ENCODE measurements at places on chromosomes 4 and X.
A peak's percentile ranks its signal among the peaks of the same experiment; 100 is the strongest.

GRCh38 chrX:132712350-132712749 is 223.5 kb upstream of the MBNL3 start:
- H3K36me3 ChIP-seq = no peaks in the 10 kb centered on the region
- H3K27ac ChIP-seq = no peak overlapping the region
- no peaks in the 10 kb centered on the region for H3K4me1 ChIP-seq

DNA sequence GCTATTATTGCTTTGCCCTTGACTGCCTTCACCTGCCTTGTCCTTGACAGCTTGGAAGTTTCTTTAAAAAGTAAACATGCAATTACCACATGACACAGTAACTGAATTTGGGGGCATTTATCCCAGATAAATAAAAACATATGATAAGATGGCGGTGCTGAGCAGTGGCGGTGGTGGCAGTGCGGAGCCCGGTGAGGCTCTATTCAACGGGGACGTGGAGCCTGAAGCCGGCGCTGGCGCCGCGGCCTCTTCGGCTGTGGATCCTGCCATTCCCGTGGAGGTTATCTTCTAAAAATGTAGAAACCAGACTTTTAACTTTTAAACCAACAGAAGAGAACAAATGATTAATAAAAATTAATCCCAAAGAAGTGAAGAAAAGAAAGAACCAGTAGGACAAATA is 59.7 kb upstream of the ZDHHC15 start:
- H3K4me1 ChIP-seq = no peaks in the 10 kb centered on the region
- no peaks in the 10 kb centered on the region for H3K27me3 ChIP-seq

- DNase-seq = no peak
- no peak overlapping the region for H3K27ac ChIP-seq
- no peaks in the 10 kb centered on the region for H3K27me3 ChIP-seq
- no peaks in the 10 kb centered on the region for H3K4me1 ChIP-seq
Measured at GRCh38 chrX:13863324-13863723, 46.4 kb upstream of the GPM6B start.

DNA sequence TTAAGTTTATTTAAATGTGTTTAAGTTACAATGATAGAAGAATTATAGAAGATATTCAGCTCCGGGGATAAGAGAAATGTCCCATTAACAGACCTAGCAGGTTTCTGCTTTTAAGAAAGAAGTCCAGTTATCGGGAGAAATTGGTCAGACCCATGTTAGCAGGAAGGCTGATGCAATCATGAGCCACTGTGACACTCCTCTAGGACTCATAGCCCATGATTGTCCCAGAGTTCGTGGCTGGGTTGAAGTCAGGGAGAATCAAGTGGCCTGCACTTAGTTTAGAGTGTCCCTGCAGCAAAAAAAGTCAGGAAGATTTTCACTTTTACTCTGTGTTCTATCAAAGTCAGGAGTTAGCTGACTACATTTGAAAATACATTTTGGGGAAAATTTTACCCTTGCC is 72.0 kb downstream of the TMEM144 start:
- no peaks in the 10 kb centered on the region for H3K36me3 ChIP-seq
- H3K4me3 ChIP-seq = no peak overlapping the region
- no peaks in the 10 kb centered on the region for H3K27me3 ChIP-seq
- no peak for DNase-seq
- no peaks in the 10 kb centered on the region for H3K4me1 ChIP-seq

DNA sequence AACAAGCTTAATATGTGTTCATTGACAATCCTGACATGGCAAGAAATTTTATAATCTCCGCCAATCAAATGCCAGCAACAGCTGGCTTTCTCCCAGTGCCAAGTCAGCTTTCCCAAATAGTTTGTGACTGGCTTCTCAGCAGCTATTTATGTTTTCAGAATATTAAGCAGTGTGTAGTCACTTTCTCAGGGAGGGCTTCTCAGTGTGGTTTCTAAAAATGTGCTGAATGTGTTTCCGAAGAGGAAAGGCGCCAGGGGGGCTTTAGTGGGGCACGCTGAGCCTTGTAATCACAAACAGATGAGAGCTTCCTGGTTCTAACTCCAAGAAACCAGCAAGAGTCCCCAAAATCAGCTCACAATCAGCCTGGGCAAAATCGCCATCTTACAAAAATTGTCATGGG is 258.7 kb upstream of the CPEB2 start:
- DNase-seq = no peak
- H3K27me3 ChIP-seq = no peaks in the 10 kb centered on the region
- no peak overlapping the region for H3K27ac ChIP-seq
- H3K4me1 ChIP-seq = no peaks in the 10 kb centered on the region
- no peak overlapping the region for H3K4me3 ChIP-seq

- H3K27ac ChIP-seq = peak overlapping the region; percentile 74
- peak overlapping the region; percentile 73 for H3K4me3 ChIP-seq
- H3K36me3 ChIP-seq = no peaks in the 10 kb centered on the region
- no peaks in the 10 kb centered on the region for H3K27me3 ChIP-seq
- no peak for DNase-seq
- H3K4me1 ChIP-seq = no peaks in the 10 kb centered on the region
Measured at GRCh38 chr4:186144946-186145569, 40.6 kb downstream of the FAM149A start.

DNA sequence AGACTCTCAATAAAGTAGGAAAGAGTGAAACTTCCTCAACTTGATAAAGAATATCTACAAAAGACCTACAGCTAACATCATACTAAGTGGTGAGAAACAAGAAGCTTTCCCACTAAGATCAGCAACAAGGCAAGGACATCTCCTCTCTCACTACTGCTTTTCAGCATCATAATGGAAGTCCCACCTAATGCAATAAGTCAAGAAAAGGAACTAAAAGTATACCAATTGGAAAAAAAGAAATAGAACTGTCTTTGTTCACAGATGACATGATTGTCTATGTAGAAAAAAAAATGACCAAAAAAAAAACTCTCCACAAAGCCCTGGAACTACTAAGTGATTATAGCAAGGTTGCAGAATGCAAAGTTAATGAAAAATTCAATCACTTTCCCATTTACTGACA is 25.1 kb upstream of the SH3RF1 start:
- no peak overlapping the region for H3K27ac ChIP-seq
- no peaks in the 10 kb centered on the region for H3K4me1 ChIP-seq
- no peak for DNase-seq
- no peak overlapping the region for H3K4me3 ChIP-seq

DNA sequence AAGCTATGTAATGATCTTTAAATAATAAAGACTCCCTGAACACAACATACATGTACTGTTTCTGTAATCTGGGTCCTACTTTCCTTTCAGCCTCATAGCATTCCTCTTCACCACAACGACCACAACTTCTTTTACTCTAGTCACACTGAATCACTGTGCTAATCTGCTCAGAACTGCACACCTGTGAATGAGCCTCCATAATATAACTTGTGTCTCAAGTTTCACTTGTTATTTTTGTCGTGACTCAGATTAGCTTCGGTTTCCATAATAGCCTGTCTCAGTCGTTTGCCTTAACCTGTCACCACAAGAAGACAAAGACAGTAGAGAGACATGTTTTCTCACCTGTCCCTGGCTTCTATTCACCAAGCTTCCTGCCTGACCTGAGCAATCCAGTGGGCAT is 61.8 kb downstream of the MAGED1 start:
- no peak overlapping the region for H3K27ac ChIP-seq
- DNase-seq = no peak
- H3K4me1 ChIP-seq = no peaks in the 10 kb centered on the region
- no peaks in the 10 kb centered on the region for H3K36me3 ChIP-seq
- H3K27me3 ChIP-seq = no peaks in the 10 kb centered on the region

DNA sequence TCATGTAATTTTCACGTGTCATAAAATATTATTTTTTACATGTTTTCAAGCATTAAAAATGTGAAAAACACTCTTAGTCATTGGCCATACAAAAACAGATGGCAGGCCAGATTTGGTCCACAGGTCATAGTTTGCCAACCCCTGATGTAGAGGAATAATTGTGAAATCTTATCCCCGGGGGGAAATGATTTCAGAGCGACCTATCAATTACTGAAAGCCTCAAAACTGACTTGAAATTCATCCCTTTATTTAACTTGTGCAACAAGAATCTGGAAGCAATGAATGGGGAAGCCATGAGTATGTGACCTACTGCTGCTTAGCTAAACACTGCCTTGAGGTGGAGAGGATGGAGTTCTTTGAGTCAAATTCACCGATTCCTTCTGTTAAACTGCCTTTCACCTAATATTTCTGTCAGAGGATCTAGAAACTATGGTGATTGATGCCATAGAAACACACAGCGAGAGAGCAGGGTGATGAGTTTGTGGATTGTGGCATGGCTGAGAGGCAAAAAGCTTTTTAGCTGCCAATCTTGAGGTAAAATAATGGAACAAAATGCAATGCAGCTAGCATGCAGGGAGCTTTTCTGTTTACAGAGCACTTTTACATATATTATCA is 30.3 kb upstream of the BRS3 start:
- H3K27ac ChIP-seq = no peak overlapping the region
- H3K4me3 ChIP-seq = no peak overlapping the region
- H3K36me3 ChIP-seq = no peaks in the 10 kb centered on the region
- H3K27me3 ChIP-seq = no peaks in the 10 kb centered on the region

GRCh38 chr4:111639876-111640275 is 505.4 kb upstream of the FAM241A start:
- no peak overlapping the region for H3K4me3 ChIP-seq
- peak overlapping the region; percentile 63 for H3K27ac ChIP-seq
- no peaks in the 10 kb centered on the region for H3K27me3 ChIP-seq
- no peak for DNase-seq
- no peaks in the 10 kb centered on the region for H3K4me1 ChIP-seq
- no peaks in the 10 kb centered on the region for H3K36me3 ChIP-seq

GRCh38 chr4:40502934-40503333 is 126.7 kb downstream of the RBM47 start:
- H3K27ac ChIP-seq = no peak overlapping the region
- no peak overlapping the region for H3K4me3 ChIP-seq
- H3K36me3 ChIP-seq = peaks cover 22% of the 10 kb centered on the region
- H3K4me1 ChIP-seq = no peaks in the 10 kb centered on the region
- DNase-seq = no peak

DNA sequence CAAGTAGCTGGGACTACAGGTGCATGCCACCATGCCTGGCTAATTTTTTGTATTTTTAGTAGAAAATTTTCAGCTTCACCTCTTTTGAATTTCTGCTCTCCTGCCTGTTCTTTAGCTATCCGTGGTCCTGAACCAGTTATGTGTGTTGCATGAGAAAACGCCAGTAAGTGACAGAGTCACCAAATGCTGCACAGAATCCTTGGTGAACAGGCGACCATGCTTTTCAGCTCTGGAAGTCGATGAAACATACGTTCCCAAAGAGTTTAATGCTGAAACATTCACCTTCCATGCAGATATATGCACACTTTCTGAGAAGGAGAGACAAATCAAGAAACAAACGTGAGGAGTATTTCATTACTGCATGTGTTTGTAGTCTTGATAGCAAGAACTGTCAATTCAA is 13.9 kb downstream of the ALB start:
- no peak overlapping the region for H3K4me3 ChIP-seq
- no peak overlapping the region for H3K27ac ChIP-seq
- no peaks in the 10 kb centered on the region for H3K36me3 ChIP-seq
- H3K4me1 ChIP-seq = no peaks in the 10 kb centered on the region
- no peak for DNase-seq

- H3K36me3 ChIP-seq = no peaks in the 10 kb centered on the region
- H3K4me3 ChIP-seq = no peak overlapping the region
- no peak overlapping the region for H3K27ac ChIP-seq
Measured at GRCh38 chr4:77263247-77263646, 106.2 kb downstream of the CCNG2 start.

GRCh38 chr4:157572284-157572683 is 351.8 kb downstream of the GRIA2 start:
- H3K27me3 ChIP-seq = no peaks in the 10 kb centered on the region
- DNase-seq = no peak
- H3K4me1 ChIP-seq = no peaks in the 10 kb centered on the region
- no peak overlapping the region for H3K27ac ChIP-seq
- no peak overlapping the region for H3K4me3 ChIP-seq

GRCh38 chr4:84740057-84740456 is 157.1 kb downstream of the CDS1 start:
- no peak for DNase-seq
- H3K27ac ChIP-seq = no peak overlapping the region
- peaks cover 96% of the 10 kb centered on the region for H3K36me3 ChIP-seq
- no peaks in the 10 kb centered on the region for H3K4me1 ChIP-seq
- H3K4me3 ChIP-seq = no peak overlapping the region

DNA sequence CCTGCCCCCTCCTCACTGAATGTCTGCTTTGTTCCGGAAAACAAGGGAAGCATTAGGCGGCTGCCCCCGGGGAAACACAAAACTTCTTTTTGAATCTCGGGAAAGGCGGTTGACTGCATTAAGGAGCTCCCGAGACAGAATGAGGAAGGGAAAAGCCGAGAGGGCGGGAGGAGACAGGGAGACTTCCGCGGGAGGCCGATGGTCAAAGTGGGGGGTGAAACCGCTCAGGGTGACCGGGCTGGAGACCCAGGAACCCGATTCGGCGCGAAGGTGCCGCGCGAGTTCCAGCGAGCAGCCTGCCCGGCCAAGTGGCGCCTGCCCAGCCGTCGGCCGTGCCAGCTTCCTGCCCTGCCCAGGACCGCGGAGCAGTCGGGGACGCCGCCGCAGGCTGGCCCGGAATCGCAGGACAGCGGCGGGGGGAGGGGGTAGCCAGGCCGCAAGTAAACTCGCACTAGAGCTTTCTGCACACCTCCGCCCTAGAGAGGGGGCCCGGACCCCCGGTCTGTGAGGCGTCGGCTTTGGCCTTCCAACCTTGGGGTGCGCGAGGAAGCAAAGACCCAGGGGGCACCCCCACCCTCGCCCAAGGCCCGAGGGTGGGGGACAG is 55.1 kb upstream of the BCOR start:
- peaks cover 60% of the 10 kb centered on the region for H3K4me1 ChIP-seq
- H3K36me3 ChIP-seq = no peaks in the 10 kb centered on the region
- peaks cover 11% of the 10 kb centered on the region for H3K27me3 ChIP-seq
- H3K27ac ChIP-seq = peak overlapping the region; percentile 61

DNA sequence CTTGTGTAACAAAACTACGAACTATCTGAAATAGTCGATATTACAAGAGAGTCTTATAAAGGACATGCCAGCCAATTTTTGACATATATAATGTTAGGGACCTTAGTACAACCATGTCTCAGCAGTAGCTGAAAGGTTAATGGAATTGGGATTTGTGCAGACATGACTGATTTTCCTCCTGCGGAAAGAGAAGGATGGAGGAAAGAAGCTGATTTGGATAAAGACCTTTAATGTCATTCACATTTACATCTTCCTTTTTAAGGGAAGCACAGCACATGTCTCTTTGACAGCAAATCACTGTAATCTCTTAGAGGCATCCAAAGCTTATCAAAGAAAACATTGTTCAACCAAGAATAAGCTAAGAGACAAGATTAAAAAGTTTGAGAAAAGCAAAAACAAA is 1976.2 kb upstream of the IGFBP7 start:
- H3K4me3 ChIP-seq = no peak overlapping the region
- no peak for DNase-seq
- no peaks in the 10 kb centered on the region for H3K4me1 ChIP-seq
- no peaks in the 10 kb centered on the region for H3K36me3 ChIP-seq
- H3K27ac ChIP-seq = no peak overlapping the region

- no peaks in the 10 kb centered on the region for H3K36me3 ChIP-seq
- no peaks in the 10 kb centered on the region for H3K27me3 ChIP-seq
- DNase-seq = no peak
Measured at GRCh38 chr4:136032391-136032790, 1499.9 kb downstream of the PCDH18 start.

All from esophagus squamous epithelium (tissue), 5 donors.